Activated naive CD4-positive, alpha-beta T cell treated with anti-CD3 and anti-CD28 coated beads for 36 hours (primary cell): ENCODE measurements at places on chromosomes 5 and 9. TPM values are rescaled to one million over a fixed set of nuclear protein-coding genes. Genes with fewer than 3 reads are reported as not detected.
A peak's percentile ranks its signal among the peaks of the same experiment; 100 is the strongest.

Gene HSPB3
- not detected for total RNA-seq

Gene CEL
- 2.2 TPM for total RNA-seq

Gene ZFYVE16
- 10.3 TPM for total RNA-seq

Gene SPOCK1
- not detected for total RNA-seq

Gene PIP5KL1
- 1.1 TPM for total RNA-seq

Gene PCDHA11
- not detected for total RNA-seq

Gene CCNI2
- total RNA-seq: 1.4 TPM

Gene CTSV
- total RNA-seq: 0.95 TPM

GRCh38 chr5:103973669-103974068, 411.1 kb upstream of the NUDT12 start:
- H3K4me3 ChIP-seq: no peak overlapping the region
- H3K36me3 ChIP-seq: no peaks in the 10 kb centered on the region
- no peaks in the 10 kb centered on the region for H3K4me1 ChIP-seq
- DNase-seq: no peak
- no peak overlapping the region for H3K27ac ChIP-seq

DNA sequence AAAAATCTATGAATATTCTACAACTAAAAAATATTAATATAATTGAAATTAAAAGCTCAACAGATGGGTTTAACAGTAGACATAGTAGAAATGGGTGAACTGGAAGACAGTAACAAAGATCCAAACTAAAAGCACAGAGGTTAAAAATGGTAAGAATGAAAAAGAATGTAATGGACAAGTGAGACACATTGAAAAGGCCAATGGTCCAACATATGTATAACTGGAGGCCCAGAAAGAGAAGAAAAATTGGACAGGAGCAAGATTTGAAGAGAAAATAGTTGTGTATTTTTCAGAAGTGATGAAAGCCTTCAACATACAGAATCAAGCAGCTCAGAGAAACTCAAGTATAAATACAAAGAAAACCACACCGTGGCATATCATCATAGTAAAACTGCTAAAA, 58.6 kb downstream of the PCDHGC5 start:
- no peak for DNase-seq
- H3K4me1 ChIP-seq: peaks cover 21% of the 10 kb centered on the region
- H3K27ac ChIP-seq: no peak overlapping the region
- H3K27me3 ChIP-seq: no peaks in the 10 kb centered on the region
- no peak overlapping the region for H3K4me3 ChIP-seq
- peaks cover 51% of the 10 kb centered on the region for H3K36me3 ChIP-seq

DNA sequence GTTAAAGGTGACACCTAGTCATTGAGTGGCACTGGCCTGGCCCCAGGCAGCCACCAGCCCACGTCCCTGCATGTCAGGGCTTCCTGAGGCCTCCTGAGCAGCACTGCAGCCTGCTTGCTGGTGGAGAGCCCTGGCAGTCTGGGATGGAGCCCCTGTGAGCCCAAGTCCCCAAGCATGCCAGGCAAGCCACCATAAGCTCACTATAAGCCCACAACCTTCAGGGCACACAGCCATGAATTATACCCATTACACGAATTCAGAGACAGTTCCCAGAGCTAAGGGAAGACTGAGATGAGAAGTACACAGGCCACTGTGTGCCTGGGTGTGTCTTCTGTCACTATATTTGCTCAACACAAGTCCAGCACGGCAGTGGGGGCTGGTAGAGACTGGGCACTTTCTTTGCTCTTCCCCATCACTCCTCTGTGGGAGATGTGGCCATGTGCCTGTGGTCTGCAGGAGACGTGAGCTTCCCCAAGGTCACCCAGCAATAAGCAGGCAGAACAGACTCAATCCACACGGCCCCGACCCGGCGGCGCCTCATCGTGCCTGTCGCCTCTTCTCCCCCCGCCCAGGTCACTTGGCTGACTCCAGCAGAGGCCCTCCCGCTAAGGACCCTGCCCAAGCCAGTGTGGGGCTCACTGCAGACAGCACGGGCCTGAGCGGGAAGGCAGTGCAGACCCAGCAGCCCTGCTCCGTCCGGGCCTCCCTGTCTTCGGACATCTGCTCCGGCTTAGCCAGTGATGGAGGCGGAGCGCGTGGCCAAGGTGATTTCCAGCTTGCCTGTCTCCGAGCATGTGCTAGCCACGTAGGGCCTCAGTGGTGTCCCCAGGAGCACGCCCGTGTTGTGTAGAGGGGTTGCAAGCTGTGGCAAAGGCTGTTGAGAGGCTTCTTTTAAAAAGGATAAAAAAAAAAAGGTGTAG, 114.8 kb downstream of the WNK2 start:
- H3K4me3 ChIP-seq: no peak overlapping the region
- no peak for DNase-seq
- H3K27ac ChIP-seq: no peak overlapping the region
- H3K4me1 ChIP-seq: peaks cover 19% of the 10 kb centered on the region
- no peaks in the 10 kb centered on the region for H3K27me3 ChIP-seq

GRCh38 chr9:124659099-124659659, 111.9 kb downstream of the NR6A1 start:
- H3K4me1 ChIP-seq: peaks cover 11% of the 10 kb centered on the region
- H3K27me3 ChIP-seq: no peaks in the 10 kb centered on the region
- H3K36me3 ChIP-seq: no peaks in the 10 kb centered on the region
- peak overlapping the region; percentile 89 for H3K27ac ChIP-seq
- DNase-seq: peak; percentile 72

- peaks cover 2% of the 10 kb centered on the region for H3K27me3 ChIP-seq
- no peak overlapping the region for H3K4me3 ChIP-seq
- no peaks in the 10 kb centered on the region for H3K36me3 ChIP-seq
Observed at GRCh38 chr5:2631758-2632157, 119.7 kb downstream of the IRX2 start.

GRCh38 chr5:10839916-10840599, 79.0 kb upstream of the DAP start:
- no peak overlapping the region for H3K4me3 ChIP-seq
- H3K27me3 ChIP-seq: peaks cover 19% of the 10 kb centered on the region
- H3K4me1 ChIP-seq: no peaks in the 10 kb centered on the region
- H3K36me3 ChIP-seq: no peaks in the 10 kb centered on the region
- no peak for DNase-seq
- H3K27ac ChIP-seq: no peak overlapping the region

DNA sequence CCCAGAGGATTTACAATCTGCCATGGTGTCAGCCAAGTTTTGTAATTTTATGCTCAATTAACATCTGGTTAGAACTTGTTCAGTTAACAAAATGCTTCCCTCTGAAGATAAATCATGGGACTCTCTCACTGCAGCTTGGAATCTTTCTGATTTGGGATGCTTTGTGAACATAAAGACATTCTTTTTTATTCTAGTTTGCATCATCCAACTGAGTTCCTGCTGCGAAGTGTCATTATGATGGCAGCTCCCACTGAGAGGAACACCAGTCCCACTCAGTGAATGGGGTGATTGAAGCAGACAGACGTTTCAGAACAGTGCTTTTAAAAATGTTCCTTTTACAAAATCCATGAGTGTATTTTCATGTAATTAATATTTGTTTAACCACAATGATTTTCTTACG, 863.8 kb downstream of the TLE4 start:
- no peaks in the 10 kb centered on the region for H3K4me1 ChIP-seq
- no peak for DNase-seq
- H3K36me3 ChIP-seq: no peaks in the 10 kb centered on the region
- H3K4me3 ChIP-seq: no peak overlapping the region
- H3K27me3 ChIP-seq: no peaks in the 10 kb centered on the region

DNA sequence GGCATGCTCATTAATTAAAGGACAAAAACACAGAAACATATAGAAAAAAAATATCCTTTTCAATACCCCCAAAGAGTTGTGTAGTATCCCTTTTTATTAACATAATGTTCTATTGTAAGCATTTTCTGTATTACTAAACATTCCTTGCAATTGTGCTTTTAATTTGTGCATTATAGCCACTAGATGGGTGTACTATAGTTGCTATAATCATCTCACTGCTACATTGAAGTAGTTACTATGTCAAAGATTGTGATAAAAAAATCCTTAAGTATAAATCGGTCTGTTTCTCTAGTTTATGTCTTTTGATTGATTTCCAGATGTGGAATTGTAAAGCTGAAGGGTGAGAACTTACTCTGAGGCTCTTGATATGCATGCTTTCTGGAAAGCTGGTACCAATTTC, 21.4 kb downstream of the FREM1 start:
- DNase-seq: no peak
- H3K4me3 ChIP-seq: no peak overlapping the region
- H3K4me1 ChIP-seq: no peaks in the 10 kb centered on the region
- no peak overlapping the region for H3K27ac ChIP-seq

- H3K36me3 ChIP-seq: no peaks in the 10 kb centered on the region
- DNase-seq: no peak
- H3K27me3 ChIP-seq: peaks cover 2% of the 10 kb centered on the region
- H3K27ac ChIP-seq: no peak overlapping the region
- H3K4me1 ChIP-seq: no peaks in the 10 kb centered on the region
Observed at GRCh38 chr9:79134654-79135053, 437.1 kb upstream of the TLE4 start.

DNA sequence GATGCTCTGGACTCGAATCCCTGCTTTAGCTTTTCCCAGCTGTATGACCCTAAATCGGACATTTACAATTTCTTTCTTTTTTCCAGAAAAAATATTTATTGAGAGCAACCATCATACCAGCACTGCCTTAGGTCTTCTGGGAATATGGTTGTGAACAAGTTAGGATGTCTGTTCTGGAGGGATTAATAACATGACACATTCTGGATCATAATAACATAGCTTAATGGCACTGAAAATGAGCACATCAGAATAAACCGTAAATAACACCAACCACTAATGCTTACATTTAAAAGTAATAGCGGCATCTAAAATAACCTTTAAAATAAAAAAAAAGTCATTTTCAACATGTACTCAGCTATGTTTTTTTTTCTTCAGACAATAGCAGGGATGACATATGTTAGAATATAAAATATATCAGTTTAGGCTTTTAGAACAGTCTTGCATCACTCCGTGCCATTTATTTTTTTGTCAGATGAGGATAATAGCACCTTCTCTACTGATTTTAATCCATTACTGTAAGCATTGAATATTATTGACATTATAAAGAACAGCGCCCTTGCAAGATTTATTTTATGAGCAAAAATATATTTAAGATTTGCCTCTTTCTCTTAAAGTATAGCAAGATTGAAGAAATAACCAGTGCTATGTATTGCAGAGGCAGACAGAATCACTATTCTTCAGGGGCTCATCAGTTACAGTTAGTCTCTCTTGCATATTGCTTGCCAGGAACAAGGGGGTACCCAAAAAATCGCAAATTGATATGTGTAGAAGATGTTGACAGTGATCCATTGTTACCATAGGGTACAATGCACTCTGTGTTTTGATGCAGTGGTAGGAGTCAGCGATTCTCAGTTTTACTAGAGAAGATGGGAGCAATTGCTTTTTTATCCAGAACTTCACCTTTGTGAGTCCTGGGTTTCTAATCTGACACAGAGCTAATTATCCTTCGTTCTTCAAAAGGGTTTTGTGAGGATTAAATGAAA, 168.4 kb upstream of the NR3C1 start:
- no peak overlapping the region for H3K27ac ChIP-seq
- no peak for DNase-seq

DNA sequence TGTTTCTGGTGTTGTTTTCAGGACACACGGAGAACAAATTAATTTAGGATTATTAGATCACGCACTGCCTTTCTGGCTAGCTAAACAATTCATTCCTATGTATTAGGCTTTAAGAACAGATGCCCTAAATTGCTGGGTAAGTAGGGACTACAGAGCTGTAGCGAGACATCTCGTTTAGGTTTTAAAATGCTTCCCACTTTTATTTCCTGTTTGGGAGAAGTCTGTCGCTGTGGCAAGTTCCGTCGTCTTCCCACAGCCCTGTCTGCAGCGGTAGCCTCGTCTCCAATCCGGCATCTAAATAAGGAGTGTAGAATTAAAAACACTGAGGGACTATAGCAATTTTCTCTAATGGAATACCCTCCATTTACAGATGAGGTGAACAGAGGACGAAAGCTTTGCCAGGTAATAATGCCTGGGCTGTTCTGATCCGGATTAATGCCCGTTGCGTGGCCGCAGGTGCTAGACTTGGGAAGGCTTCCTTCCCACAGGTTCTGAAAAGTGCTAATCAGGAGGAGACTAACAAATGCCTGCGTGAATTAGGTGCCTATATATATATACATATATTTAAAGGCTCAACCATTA, 1.3 kb upstream of the TRIM36 start:
- peaks cover 60% of the 10 kb centered on the region for H3K27me3 ChIP-seq
- peak overlapping the region; percentile 82 for H3K4me3 ChIP-seq
- peaks cover 12% of the 10 kb centered on the region for H3K4me1 ChIP-seq
- H3K27ac ChIP-seq: no peak overlapping the region

DNA sequence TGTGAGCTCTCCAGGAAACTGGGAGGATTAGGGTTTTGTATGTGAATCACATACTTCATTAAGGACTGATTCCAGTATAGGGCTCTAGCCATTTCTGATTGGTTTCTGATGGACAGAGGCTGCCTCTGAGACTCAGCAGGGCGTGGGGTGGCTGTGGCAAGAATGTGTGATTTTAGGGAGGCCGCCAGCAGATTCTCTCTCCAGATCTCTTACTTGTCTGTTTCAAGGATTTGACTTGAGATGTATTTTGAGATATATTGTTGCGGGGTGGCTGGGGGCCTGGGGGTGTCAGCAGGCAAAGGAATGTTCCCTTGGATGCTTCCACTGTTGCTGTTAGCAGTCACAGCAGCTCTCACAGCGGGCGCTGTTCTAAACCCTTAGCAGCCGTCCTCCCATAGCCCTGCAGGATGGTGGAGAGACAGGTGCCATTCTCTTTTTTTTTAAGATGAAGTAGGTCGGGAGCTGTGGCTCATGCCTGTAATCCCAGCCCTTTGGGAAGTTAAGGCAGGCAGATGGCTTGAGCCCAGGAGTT, 8.0 kb upstream of the HNRNPAB start:
- no peaks in the 10 kb centered on the region for H3K36me3 ChIP-seq
- H3K27ac ChIP-seq: no peak overlapping the region
- no peak for DNase-seq
- no peak overlapping the region for H3K4me3 ChIP-seq

- no peaks in the 10 kb centered on the region for H3K27me3 ChIP-seq
- no peak overlapping the region for H3K27ac ChIP-seq
- no peaks in the 10 kb centered on the region for H3K36me3 ChIP-seq
- no peak overlapping the region for H3K4me3 ChIP-seq
Observed at GRCh38 chr9:23229890-23230317, 596.1 kb downstream of the ELAVL2 start.

DNA sequence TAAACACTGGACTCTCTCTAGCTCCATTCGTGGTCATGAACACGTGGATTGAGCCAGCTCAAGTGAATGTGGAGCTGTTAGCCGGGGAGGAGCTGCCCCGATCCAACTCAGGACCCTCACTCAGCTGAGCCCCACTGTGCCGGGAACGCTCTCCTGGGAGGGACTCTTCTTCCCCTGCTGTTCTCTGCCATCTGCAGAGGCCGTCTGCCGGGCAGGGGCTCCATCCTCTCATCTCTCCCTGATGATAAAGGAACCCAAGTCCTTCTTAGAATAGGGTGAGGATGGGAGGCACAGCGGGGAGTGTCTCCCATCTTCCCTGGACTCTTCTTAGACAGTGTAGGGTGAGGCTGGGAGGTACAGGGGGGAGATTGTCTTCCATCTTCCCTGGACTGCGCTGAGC, 120.5 kb upstream of the IRX4 start:
- no peak for DNase-seq
- H3K4me1 ChIP-seq: no peaks in the 10 kb centered on the region
- no peak overlapping the region for H3K27ac ChIP-seq
- no peak overlapping the region for H3K4me3 ChIP-seq
- peaks cover 34% of the 10 kb centered on the region for H3K27me3 ChIP-seq
